ENCODE measurements at places on chromosomes 2 and 18.

- no peak for DNase-seq
These were observed 214.6 kb downstream of the TTC32 start for GRCh38 chr2:19687017-19687659.

- DNase-seq, result no peak
These were observed 16.4 kb downstream of the GEMIN6 start for GRCh38 chr2:38794235-38794946.

GRCh38 chr2:150043172-150043500, 444.3 kb downstream of the RND3 start:
- DNase-seq, result no peak

- DNase-seq, result no peak
These were observed 45.0 kb upstream of the CREB1 start for GRCh38 chr2:207484444-207485391.

GRCh38 chr2:188415754-188416083, 124.0 kb downstream of the GULP1 start:
- no peak for DNase-seq

GRCh38 chr2:237662671-237663093, 35.3 kb downstream of the LRRFIP1 start:
- DNase-seq, result peak; percentile 37

- no peak for DNase-seq
These were observed 122.4 kb upstream of the LMAN1 start for GRCh38 chr18:59481436-59481835.

DNA sequence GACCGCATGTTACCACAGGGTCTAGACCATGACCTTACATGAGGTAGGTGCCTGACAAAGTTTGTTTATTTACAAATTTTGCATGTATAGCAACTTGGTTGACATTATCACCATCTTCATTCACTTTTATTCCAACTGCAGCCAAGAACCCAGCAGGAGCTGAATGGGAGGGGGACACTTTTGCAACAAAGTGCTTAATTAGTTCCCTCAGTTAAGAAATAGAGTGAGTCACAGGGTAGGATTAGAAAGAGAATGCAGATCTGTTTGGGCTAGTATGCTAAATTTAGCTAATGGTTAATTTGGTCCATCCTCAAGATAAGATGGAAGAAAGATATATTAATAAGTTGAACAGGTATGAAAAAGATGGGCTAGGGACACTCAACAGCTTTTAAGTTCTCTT, 678.9 kb downstream of the ARHGAP15 start:
- DNase-seq, result no peak

- DNase-seq, result no peak
These were observed 19.7 kb downstream of the SH3BP4 start for GRCh38 chr2:234971496-234971895.

DNA sequence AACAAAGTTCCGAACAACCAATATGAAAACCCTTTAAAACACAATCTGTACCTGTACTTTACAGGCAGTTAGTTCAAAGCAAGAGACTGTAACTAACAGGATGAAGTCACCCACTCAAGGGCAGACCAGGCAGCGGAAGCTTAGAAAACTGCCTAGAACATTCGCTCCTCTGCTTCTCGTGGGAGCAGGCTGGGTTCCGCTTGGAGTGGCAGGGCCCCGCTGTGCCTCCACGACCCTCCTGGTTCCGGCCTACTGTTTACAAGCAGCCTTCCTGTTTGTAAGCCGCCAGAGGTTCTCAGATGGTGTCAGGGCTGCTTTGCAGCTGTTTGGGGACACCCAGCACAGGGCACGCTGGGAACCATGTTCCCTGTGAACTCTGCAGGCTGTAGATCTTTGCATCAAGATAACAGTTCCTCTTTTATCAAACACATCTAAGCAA, 31.3 kb downstream of the CIB4 start:
- no peak for DNase-seq

DNA sequence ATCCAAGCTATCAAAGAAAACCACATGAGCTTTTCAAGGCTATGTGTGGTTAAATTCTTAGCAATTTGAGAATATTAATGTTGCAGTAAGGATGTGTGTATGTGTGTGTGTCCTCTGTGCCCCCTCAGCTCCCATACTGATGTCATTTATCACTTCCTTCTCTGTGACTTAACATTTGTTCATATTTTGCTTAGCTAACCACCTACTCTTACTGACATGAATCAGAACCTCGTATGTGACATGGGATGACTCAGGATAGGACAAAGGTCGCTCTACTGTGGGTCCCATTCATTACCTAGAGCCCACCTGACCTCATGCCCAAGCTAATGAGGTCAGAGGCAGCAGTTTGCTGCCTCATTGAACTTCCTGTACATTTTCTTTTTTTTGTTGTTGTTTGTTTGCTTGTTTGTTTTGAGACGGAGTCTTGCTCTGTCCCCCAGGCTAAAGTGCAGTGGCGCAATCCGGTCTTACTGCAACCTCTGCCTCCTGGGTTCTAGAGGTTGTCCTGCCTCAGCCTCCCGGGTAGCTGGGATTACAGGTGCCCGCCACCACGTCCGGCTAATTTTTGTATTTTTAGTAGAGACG, 36.3 kb downstream of the MOGAT1 start:
- peak; percentile 34 for DNase-seq

- DNase-seq, result no peak
These were observed 36.6 kb downstream of the GORASP2 start for GRCh38 chr2:170965446-170966225.

DNA sequence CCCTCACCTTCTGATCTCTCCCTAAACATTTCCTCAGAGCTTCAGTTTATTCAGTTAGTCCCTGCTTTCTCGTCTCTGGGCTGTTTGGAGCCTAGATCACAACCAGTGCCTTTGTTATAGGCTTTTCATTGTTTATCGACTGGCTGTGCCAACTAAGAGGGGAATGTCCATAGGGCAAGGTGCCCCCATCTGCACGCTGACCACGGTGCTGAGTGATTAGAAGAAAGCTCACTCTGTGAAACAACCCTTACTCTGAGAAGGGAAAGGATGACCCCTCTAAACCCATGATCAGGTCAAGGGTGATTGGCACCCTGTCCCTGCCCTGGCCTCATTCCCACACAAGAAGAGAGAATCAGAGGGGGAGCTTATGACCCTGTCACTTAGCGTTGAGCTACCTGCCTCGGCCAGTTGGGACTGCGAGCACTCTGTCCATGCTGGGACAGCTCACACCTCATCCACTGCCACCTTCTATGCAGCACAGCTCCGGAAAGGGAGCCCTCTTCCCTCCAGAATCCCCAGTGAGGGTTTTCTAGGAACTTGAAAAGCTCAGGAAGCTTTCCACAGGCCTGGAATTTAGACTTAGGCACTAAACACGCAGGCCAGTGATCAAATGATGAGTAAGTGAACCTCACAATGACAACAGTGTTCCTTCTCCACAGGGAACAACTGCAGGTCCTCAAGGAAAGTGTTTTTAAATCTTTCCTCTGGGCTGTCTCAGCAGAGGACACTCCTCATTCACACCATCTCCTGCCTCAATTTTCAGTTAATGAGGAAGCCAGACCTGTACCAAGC, 2.3 kb upstream of the ACTG2 start:
- DNase-seq, result no peak

GRCh38 chr2:28225473-28226080, 167.1 kb upstream of the FOSL2 start:
- DNase-seq, result no peak

DNA sequence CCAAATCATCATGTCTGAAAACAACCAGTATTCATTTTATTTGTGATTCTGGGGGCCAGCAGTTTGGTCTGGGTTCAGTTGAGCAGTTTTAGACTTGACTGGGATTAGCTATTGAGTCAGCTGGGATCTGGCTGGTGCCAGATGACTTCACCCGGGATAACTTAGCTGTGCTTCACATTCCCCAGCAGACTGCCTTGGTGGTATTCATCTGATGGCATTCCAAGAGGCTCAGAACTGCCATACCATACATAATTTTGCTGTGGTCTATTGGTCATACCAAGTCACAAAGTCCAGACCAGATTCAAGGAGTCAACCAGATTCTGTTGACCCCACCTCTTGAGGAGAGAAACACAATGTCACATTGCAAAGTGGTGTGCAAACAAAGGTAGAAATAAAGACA, 7.8 kb upstream of the FSHR start:
- no peak for DNase-seq

DNA sequence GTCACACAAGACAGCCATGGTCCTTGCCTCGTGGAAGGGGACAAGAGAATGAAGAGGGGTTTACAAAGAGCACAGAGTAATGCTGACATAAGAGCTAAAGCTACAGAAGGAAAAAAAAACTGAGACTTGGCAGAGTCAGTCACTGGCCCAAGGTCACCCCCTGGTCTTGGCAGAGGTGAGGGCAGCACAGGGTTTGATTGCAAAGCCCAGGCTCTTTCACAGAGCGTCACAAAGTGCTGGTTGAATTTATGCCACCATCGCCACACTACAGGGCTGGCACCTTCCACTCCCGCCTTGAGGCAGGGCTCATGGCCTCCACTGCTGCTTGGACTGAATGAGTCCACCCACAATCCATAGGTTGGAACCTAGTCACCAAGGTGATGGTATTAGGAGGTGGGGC, 190.2 kb downstream of the INHBB start:
- DNase-seq, result no peak

DNA sequence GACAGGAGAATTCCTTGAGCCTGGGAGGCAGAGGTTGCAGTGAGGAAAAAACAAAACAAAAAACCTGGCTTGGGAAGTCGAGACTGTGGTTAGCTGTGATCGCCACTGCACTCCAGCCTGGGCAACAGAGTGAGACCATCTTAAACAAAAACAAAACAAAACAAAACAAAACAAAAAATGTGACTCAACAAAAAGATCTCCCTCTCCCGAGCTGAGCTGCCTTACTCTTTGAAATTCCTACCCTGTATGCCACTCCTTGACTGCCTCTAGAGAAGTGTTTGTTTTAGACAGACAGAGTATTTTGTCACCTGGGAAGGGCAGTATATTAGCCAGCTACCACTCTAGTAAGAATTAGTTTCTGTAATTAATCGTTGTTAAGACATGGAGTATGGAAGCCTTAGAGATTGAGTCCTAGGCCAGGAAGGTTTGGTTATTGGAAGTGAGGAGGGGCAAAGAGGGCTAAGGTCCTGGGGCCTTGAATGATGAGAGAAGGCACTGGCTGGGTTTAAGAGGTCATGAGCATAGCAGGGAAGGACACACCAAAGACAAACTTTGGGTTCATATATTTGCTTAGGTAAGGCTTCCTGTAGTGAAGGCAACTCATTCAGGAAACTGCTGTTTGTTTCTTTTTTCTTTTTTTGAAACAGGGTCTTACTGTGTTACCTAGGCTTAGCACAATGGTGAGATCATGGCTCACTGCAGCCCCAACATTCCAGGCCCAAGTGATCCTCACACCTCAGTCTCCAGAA, 56.0 kb downstream of the HAUS1 start:
- DNase-seq, result no peak

- DNase-seq, result no peak
These were observed 2.6 kb downstream of the BAZ2B start for GRCh38 chr2:159613651-159614285.

- DNase-seq, result no peak
These were observed 129.0 kb downstream of the SOCS6 start for GRCh38 chr18:70417847-70418246.

DNA sequence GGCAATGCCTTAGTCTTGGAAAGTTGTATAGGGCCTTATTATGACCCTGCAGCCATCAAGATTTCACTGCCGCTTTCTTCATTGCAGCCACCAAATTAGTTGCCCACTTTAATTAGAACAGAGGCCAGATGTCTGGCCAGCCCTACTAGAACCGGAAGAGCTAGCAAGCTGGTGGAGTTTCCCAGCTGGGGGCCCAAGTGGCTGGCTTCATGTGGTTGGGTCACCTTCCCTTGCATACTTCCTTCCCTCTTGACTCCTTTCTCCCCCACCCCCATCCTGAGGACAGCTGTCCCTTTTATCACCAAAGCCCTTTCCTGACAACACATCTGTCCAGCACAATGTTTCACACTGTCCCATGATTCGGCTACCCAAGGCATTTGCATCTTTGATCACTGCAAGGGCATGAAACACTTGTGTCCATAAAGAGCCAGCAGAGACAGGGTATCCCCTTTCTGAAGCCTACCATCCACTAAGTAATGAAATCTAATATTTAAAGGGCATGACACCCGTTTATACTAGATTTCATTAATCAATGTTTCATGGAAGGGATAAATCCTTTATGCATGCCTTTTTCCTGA, 187.2 kb downstream of the BCL11A start:
- DNase-seq, result no peak

GRCh38 chr2:122469147-122469546, 713.7 kb downstream of the TSN start:
- no peak for DNase-seq

- DNase-seq, result no peak
These were observed 5.9 kb downstream of the SCYGR3 start for GRCh38 chr2:227608561-227609338.

DNA sequence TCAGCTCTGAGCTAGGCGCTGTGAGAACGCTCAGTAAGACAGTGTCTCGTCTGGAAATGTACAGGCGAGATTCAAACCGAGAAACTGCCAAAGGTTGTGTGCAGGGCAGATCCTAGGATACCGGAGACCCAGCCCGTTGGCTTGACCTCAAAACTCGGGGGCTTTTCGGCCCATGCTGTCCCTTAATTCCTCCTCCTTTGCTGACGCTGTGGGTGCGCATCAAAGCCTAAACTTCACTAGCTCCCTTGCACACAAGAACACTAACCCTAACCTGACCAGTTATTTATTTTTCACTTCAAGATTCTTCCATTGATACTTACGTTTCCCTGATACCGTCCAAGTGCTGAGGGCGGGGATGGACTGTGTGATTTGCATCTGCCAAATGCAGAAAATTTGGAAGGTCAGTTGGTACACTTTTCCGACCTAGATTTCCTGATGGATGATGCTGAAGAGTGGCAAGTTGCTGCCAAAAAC, 1.0 kb upstream of the AAK1 start:
- DNase-seq, result peak; percentile 90

DNA sequence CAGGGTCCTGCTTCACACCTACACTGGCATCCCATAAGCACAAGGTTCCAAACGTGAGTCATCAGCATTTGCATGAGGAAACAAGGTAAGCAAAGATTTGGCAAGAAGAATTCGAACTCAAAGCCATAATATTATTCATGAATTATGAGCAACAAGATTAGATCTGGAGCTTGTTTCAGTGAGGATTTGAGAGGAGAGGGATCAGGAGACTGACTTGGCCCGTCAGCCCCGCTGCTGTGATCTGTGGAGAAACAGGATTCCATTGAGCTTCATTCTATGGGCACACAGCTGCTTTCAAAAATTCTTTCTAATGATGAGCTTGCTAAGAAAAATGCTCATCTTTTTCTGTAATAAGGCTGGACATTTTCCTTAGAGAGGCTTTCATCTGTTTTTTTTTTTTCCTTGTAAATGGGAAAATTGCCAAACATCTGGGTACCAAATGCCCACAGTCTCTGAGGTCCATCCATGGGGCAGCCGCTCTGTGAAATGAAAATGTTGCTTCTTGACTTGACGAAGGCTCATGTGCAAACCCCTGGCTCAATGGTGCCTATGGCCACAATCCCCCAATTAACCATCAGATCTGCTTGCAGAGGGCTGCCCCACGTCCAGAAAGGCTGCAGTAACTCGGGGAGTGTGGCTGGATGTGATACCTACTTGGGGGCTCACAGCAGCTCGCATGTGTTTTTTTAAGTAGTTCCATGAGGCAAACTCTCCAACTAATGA, 179.3 kb downstream of the TMEM18 start:
- no peak for DNase-seq

GRCh38 chr18:13179566-13180113, 38.9 kb upstream of the LDLRAD4 start:
- peak; percentile 66 for DNase-seq

- DNase-seq, result peak; percentile 87
These were observed 7.7 kb upstream of the SP140L start for GRCh38 chr2:230319211-230319862.

GRCh38 chr2:30620102-30620501, 173.1 kb downstream of the LCLAT1 start:
- no peak for DNase-seq

GRCh38 chr2:211457325-211457724, 900.9 kb downstream of the CPS1 start:
- DNase-seq, result no peak
